ENCODE measurements at places on chromosomes 1 and 21.

DNA sequence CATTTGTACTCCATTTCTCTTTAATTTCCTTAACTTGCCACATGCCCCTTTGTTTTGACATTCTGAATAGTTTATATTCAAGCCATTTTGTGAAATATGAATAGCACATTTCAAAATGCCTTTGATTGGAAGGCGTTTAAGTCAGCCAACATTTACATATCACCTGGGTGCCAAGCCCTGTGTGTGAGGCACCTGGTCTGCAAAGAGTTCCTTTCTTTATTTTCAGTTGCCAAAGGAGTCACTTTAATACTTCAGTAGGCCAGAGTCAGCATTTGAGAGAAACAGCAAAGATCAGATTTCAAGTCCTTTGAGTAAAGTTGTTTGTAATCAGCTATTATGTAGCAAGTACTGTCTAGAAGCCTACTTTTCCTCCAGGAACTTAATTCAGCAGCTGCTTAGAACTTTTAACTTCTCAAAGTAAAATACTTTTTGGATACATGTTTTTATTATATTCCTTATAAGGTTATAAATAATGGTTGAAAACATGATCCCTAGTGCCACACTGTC is 70.8 kb downstream of the DTL start:
- no peak for DNase-seq

- peak; percentile 38 for DNase-seq
Measured at GRCh38 chr1:26317612-26318337, at the start of gene CD52. Gene CD52 (plus strand): TSS chr1:26317958. CDS start chr1:26318018, 60 bp downstream.

DNA sequence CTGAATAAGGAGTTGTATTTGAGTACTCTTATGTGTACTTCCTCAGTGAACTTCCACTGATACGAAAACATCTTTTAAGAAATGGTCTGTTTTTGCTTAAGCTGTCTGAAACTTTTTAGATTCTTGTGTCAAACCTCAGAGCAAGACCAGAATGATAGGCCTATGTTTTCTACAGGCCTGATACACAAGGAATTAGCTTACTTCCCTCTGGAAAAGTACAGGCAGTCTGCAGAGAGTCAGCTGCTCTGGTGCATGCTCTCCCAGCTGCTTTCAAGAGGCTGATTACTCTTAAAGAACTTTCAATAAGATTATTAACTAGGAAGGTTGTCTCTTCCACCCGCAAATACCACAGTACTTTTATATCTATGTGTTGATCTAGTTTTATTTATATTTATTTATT is 9.5 kb downstream of the SNX27 start:
- DNase-seq = no peak

GRCh38 chr21:34726627-34727337 is 58.0 kb downstream of the CLIC6 start:
- peak; percentile 36 for DNase-seq

DNA sequence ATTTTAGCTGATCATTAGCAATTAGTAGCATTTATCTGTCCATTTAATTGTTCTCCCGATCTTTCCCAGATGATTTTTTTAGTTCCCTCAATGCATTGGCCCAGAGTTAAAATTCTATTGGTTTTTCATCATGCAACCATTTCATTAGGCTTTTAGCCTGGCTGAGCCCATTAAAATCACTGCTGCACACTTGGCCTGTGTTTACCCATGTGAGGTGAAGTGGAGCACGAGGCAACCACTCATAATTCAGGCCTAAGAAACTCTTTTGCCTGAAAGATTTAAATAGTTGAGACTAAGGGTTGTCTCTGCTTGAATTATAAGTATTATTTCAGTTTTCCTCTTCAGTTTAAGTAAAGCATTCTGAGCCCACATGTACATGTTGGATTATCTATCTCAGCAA is 889.0 kb upstream of the ADGRL4 start:
- no peak for DNase-seq

DNA sequence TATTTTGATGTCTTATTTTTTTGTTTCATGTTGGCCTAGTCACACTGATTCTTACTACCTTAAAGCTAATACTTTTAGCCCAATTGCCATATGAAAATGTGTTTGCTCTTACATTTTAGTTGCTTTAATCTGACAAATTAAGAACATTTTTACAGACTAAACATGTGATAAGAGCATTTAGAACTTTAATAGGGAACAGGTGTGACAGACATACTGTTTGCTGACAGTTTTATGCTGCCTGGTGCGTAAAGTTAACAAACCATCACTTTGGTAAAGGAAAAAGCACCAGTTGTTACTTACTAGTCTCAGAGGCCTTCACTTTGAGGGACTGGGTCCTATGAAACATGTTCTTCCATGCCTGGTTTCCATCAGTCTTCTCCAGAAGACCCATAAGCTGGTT is 14.7 kb downstream of the CMPK1 start:
- no peak for DNase-seq

DNA sequence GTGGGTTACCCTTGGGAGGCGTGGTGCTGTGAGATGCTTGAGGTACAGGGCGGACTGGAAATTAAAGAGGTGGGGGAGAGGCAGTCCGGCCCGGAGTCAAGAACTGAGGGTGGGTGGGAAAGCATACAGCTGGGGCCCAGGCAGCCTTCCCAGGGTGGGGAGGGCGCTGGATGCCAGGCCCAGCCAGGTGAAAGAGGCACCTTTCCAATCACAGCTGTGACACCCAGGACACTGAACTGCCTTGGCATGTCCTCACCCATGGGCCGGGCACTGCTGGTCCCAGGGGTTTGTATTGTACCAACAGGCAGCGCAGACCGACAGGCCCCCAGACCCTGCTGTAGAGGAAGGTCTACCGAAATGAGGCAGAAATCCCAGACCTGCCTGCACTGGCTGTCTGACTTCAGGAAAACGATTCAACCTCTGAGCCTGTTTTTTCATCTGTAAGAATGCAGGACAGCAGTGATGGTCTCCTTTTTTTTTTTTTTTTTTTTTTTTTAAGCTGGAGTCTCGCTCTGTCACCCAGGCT is 9.1 kb downstream of the SLC30A2 start:
- no peak for DNase-seq

GRCh38 chr1:44566281-44567046 is 107.8 kb downstream of the TMEM53 start:
- no peak for DNase-seq

GRCh38 chr1:94304553-94304952 is 67.2 kb upstream of the ARHGAP29 start:
- DNase-seq = no peak

DNA sequence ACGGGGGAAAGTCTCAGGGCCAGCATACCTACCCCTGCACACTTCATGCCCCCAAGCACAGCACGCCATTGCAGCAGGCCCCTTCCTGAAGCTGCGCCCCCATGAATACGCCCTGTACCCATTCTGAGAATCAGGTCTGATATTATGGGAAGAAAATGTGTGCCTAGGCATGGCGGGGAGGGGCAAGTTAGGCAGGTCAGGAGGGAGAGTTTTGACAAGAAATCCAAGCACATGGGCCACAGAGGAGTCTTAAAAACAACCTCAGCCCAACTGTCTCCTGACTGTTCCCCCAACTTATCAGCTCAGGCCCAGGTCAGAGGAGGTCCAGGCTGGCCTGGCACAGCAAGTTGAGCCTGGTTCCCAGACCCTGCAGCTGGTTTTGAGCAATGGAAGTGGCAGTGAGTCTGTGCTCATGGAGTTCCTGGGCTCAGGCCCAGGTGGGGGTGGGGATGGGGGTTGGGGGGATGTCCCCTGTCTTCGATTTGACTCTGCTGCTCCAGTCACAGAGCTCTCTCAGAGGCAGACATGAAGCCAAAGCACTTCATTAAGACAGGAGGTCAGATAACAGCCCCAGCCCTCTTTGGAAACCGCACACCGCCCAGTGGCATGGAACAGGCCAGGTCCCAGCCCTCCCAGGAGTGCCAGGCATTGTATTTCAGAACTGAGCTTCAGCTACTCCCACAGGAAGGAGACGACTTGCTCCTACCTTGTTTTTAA is 20.6 kb upstream of the BCAR3 start:
- DNase-seq = no peak

- no peak for DNase-seq
Measured at GRCh38 chr1:175597969-175598765, 145.2 kb downstream of the TNR start.

DNA sequence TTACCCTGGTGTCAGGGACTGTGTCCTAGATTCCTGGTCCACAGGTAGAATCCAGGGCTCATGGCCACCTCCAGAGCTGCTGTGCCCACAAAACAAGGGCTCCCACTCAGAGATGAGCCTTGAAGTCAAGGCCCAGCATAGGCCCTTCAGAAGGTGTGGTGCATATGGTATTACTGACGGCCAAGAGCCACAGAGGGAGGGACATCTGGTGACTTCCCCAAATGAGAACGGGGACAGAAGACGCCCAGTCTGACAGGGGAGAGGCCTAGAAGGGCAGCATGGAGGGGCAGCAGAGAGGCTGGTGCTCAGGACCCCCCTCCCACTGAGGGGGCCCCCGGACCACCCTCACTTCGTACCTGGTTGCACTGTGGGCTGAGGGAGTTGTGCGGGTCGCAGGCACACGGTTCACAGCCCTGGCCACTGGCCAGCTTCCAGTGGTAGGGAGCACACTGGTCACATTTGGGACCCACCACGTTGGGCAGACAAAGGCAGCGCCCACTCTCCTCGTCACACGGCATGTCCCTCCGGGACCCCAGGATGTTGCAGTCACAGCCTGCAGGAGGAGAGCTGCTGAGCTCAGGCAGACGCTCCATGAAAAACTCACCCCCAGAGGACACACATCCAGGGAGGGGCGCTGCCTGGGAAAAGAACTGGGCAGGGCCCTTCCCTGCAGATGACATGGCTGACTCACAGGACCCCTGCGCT is 25.0 kb downstream of the LAMB3 start:
- DNase-seq = peak; percentile 21

DNA sequence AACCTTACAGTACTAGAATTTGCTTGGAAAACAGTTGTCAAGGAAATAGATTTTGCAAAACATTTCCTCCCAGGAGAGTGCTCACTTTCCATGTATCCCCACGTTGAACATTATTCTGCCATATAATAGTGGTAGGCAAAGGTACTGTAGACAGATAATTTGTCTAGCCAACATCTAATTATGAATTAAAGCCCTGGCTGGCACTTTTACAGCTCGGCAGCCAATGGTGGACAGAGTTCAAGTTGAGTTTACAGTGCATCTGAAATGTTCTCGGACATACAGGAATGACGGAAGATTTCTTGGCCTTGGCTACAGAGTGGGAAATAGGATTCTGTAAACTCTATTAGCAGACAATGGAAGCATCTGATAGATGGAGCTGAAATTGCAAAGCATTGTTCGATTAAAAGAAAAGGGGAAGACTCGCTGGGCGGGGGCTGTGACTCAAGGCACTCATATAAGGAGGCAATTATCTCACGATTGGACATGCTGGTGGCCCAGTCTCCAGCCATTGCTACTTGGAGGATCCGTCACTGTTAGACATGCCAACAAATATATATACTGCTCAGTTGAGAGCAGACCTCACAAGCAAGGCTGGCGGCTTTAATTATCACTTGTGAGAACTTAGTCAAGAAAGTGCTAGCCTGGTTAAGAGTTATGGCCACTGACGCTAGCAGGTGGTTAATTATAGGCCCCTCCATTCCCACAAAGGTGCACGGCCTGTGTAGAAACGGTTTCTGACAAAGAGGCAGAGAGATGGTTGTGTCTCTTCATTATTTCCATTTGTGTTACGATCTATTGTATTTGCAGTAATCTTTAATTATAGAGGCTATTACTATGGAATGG is 48.0 kb downstream of the MAN1C1 start:
- no peak for DNase-seq

GRCh38 chr1:92784021-92784638 is 778 bp downstream of the EVI5 start:
- peak; percentile 40 for DNase-seq

DNA sequence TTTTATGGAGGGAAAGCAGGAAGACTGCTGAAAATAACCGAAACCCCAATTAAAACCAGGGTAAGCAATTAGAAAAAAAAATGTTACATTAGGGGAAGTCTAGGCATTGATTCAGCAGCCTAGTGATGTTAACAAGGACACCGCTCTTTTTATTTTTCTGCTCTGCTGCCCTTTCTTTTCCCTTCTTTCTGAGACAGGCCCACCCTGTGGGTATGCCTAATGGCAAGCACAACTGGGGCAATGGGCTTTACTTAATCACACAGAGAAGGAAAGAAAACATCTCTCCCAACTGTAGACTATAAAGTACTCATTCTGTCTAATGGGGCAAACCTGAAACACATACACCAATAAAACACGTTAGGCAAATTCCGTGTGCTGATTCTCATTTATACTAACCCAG is 69.6 kb downstream of the GBP6 start:
- no peak for DNase-seq

DNA sequence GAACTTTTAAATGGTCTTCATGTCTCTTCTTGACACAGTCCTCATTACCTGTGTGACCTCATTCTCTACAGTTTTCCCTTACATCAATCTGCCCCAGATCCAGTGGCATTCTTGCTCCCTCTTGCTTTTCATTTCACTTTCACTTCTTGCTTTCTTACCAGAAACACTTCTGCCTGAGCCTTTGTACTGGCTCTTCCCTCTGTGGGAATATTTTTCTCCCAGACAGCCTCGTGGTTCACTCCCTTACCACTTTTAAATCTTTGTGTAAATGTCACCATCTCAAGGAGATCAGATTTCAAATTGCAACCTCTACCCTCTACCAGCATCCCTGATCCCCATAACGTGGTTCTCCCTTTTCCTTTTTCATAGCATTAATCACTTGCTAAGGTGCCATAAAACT is 73.2 kb downstream of the DISC1 start:
- peak; percentile 43 for DNase-seq

DNA sequence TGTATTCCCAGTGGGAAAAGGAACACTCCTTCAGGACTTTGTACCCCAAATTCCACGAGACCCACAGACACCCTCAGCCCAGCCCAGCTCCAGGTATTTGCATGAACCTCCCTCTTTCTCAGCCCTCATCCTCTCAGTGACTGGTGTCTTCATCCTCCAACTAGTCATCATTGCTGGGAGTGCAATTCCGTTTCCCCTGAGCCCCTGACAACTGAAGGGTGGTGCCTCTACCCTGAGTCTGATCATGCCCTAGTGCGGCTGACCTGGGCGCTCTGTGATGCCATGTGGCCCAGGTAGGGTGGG is 3.8 kb upstream of the ZNF692 start:
- DNase-seq = no peak

DNA sequence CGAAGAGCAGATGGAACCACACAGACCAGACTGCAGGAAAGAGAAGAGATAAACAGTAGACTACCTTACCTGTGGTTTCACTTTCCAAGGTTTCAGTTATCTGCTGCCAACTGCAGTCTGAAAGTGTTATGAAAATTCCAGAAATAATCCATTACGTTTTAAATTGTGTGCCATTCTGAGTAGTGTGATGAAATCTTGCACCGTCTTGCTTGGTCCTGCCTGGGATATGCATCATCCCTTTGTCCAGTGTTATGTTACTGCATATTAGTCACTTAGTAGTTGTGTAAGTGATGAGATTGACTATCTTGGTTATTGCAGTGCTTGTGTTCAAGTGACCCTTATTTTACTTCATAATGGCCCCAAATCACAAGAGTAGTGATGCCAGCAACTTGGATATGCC is 33.9 kb downstream of the DNAJC6 start:
- DNase-seq = peak; percentile 57

GRCh38 chr1:154595621-154596020 is 12.4 kb downstream of the ADAR start:
- DNase-seq = no peak
